ENCODE measurements at places on chromosomes 2 and 18.

DNA sequence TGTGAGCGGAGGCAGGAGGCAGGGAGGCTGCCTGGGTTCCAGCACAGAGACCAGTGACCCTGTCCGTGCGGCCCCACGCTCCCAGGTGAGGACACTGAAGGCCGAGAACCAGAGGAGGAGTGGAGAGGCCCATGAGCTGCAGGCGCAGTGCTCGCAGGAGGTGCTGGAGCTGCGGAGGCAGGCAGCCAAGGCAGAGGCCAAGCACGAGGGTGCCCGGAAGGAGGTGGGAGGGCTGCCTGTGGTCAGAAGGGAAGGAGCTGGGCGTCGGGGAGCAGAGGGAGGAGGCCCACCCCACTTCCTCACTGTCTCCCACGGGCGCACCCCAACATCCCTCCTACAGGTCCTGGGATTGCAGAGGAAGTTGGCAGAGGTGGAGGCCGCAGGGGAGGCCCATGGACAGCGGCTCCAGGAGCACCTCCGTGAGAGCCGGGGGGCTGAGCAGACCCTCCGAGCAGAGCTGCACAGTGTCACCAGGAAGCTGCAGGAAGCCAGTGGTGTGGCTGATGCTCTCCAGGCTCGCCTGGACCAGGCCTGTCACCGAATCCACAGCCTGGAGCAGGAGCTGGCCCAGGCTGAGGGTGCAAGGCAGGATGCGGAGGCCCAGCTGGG is 33.0 kb upstream of the SNED1 start:
- peak; percentile 29 for DNase-seq

DNA sequence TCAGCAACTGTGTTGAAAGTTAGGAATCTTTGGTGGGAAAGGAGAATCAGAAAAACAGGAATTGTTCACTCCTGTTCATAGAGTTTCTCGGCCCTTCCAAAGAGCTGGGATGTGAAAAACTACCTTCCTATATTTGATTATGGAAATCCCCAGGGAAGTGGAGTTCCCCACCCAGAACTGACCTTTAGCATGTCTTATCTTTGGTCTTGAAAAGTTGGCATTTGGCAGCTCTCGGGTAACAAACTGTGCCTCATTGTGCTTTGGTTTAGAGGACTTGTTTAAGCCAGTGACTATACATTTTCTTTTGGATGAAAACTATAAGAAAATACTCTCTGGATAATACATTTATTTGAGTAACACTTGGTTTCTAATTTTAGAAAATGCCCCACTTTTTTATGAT is 51.3 kb upstream of the CERS6 start:
- no peak for DNase-seq

DNA sequence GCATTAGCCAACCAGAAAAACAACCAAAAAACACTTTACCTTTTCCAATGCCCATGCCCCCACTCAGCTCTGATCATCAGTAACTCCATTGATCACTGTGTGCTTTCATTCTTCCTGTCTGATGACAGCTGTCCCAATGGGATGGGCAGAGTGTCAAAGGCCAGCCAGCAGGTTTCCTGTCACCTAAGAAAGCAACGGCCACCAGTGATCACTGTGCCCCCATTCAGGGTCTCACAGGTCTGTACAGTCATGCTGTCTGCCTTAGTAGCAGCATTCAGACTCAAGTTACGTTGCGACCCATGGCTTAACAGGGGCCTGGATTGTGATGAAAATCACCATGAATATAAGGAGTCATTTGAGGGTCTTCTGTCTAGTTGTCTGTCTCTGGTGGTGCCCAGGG is 184.5 kb downstream of the MGAT5 start:
- DNase-seq: no peak

DNA sequence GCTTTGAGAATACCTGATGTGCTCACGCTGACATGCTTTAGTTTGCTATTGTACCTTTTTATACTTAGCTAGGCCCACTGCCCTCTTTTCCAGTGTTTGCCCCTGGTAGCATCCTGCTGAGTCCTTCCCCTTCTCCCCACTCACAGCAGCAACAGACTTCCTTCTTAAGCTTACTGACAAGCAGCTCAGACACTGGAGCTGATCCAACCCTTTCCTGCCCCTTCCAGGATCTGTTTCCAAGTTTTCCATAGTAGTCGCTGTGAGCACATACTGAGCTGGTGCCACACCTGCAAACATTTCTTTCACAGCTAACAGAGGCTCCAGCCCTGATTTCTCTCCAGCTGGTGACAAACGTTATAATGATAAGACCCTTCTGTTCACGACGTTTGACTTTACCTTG is 991.4 kb upstream of the CELF4 start:
- no peak for DNase-seq

DNA sequence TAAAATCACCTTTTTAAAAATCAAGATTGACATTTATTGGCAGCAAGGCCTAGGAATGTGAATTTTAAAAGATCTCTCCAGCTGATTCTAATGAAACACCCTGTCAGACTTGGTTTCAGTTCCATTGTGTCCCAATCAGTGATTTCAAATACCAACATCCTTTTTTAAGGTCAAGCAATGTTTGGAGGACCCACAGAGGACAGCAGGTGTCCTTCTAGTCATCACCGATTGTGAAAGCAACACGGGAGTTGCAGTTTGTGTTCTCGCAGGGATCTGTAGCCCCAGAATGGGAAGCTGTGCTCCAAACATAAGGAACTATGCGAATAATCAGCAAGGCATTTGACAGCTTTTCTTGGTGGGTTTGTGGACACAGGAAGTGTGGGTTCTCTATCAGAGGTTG is 4.5 kb upstream of the KIDINS220 start:
- no peak for DNase-seq

- DNase-seq: peak; percentile 26
Observed at GRCh38 chr2:219736209-219736608, 108.8 kb downstream of the SLC4A3 start.

GRCh38 chr18:34859496-34859895 is 149.4 kb downstream of the DTNA start:
- DNase-seq: no peak

DNA sequence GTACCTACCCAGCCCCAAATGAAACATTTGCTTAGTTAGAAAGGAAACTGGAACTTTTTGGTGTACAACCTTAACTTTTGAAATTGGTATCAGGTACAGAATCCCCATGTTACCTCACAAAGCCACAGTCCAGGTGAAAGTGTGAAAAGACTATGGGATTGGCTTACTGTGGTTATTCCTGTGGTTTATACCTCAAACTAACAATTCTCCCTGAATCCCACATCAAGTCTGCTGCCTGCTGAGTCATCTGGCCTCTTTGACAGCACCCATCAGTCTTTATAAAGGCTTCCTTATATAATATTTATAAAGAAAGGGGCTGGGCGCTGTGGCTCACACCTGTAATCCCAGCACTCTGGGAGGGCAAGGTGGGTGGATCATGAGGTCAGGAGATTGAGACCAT is 164.6 kb downstream of the TMEM247 start:
- DNase-seq: no peak

DNA sequence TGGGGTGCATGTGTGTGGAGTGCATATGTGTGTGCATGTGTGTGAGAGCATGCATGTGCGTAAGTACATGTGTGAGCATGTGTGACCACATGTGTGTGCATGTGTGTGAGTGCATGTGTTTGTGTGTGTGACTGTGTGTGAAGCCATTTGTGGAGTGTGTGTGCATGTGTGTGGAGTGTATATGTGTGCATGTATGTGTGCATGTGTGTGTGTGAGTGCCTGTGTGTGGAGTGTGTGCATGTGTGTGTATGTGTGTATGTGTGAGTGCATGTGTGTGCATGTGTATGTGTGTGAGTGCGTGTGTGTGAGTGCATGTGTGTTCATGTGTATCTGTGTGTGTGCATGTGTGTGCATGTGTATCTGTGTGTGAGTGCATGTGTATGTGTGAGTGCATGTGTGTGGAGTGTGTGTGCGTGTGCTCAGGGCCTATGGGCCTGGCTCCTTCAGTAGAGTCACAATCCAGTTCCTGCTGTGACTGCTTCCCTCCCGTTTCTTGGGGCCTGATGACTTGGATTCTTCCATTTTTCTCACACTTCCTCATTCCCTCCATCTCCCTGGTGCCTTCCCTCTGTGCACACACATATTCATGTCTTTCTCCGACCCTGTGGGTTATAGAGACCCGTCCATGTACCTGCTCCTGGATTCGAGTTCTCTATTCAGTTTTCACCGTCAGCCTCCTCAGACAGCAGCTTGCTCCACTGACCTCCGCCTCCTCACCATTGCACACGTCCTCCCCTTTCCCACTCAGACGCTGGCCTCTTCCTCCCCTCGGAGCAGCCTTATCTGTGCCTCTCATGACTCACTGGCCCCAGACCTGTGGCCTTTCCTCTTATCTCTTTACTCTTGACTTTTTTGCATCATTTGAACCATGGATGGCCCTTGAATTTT is 25.2 kb downstream of the TOGARAM2 start:
- DNase-seq: peak; percentile 56

GRCh38 chr2:220334871-220335590 is 707.6 kb downstream of the SLC4A3 start:
- DNase-seq: no peak

DNA sequence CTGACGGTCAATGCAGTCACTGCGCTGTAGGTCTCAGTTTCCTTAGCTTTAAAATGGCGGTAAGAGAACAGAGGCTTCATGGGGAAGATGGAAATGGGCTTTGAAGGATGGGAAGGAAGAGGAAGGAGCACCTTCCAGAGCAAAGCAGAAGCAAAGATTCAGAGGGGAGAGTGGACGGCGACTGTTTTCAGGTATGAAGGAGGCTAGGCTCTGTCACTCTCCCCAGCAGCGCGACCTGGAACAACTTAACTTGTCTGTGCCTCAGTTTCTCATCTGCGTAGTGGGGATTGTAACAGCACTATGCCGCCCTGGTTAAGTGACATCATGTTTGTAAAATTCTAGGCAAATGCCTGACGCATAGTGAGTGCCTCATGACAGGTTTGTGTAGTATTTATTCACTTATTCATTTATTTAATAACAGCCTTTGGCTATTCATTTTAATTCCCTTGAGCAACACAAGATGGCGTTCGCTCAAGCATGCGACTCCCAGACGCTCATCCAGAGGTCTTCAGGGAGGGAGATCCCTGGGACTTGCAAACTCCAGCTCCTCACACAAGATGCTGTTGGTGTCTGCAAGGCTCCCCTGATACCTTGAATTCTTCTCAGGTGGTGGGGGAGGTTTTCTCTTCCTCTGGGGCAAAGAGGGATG is 336.3 kb downstream of the DYSF start:
- DNase-seq: no peak

- DNase-seq: no peak
Observed at GRCh38 chr2:168160897-168161296, 86.5 kb downstream of the STK39 start.

DNA sequence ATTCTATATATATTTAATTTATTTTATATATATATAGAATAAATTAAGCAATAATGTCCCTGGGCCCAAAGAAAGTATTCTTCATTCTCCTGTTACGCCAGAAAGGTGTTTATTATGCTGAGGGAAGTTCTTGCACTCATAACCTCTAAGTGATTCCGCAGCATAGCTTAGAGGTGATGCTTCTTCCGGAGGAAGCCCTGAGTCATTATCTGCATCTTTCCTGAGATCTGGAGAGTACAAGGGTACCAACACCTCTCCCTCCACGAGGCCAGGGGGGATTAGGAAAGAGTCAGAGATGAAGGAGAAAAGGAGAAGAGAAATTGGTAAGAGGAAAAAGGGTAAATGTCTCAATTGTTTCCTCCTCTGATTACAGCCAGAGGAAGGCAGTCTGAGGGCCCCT is 43.1 kb upstream of the RTN4 start:
- DNase-seq: no peak

- no peak for DNase-seq
Observed at GRCh38 chr2:7191932-7192331, 274.7 kb downstream of the RNF144A start.

DNA sequence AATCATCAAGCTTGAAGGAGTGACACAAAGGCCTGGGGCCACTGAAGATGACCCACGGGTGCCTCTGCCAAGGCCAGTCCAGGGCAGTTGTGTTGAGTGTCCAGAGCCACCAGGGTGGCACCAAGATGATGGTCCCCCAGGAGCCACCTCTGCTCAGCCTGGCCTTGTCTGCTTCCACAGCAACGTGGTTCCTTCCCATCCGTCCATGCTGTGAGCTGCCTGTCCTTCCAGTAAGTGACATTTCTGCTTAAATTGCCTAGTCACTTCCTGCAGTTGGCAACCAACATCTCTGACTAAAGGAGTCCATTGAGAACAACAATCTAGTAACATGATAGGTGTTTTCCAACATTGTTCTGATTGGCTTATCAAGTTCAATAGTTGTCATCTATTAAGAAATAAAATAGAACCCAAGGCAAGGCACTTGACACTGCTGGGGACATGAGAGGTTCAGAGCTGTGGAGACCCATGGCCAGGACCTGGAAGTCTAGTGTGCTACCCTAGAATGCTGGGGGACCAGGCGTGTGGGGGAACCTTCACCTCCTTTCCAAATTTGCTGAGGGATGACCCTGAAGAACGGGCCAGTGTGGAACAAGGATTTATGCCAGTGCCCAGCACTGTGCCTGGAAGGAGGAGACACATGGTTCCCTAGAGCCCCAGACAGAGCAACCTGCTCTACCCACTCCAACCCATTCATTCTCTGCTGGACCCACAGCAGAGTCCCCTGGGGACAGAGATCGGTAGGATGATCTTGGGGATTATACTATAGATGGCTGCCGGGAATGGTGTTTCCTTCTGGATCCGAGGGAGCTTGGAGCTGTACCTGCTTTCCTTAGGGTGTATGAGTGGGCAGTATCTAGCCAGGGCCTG is 98.9 kb upstream of the EPC2 start:
- DNase-seq: no peak

GRCh38 chr2:176104316-176105077 is 2.6 kb upstream of the HOXD11 start:
- peak; percentile 62 for DNase-seq

DNA sequence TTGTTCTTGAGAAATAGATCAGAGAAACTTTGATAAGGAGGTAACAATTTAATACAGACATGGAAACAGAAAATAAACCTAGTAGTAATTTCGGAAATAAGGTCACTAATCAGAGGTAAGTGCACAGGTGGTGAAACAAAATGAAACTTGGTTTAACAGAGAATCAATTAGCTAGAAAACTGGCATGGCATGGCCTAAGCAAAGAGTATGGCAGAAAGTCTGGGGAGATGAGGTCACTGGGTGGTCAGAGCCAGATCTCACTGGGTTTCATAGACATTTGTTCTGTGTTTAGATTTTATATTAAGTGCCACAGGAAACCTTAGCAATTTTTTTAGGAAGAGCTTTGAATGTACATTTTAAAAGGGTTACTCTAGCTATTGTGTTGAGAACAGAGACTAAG is 1216.0 kb upstream of the PIK3C3 start:
- no peak for DNase-seq
